Endodermal cell (in vitro differentiated cells): ENCODE measurements at places on chromosomes 1 and 21. TPM values are rescaled to one million over a fixed set of nuclear protein-coding genes. Genes with fewer than 3 reads are reported as not detected.
A peak's percentile ranks its signal among the peaks of the same experiment; 100 is the strongest.

DNA sequence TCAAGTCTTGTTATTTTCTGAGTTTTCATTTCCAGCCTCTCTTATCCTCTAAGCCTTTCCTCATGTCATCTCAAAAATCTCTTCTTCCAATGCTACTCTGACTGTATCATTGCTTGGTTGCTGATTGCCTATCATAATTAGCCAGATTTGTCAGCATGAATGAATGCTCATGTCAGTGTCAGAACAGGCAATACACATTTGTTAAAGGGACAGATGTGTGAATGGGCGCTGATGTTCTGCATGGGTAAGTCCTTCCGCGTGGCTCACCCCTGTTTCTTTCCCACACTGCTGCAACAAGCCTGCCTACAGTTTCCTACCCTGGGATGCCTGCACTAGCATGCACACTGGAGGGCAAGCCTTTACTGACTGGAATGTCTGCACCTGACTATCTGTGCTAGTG lies 100.6 kb downstream of the RHOU start:
- no peak overlapping the region for H3K27ac ChIP-seq
- no peaks in the 10 kb centered on the region for H3K27me3 ChIP-seq
- no peak overlapping the region for H3K4me3 ChIP-seq
- H3K4me1 ChIP-seq, result peaks cover 14% of the 10 kb centered on the region
- H3K36me3 ChIP-seq, result no peaks in the 10 kb centered on the region

DNA sequence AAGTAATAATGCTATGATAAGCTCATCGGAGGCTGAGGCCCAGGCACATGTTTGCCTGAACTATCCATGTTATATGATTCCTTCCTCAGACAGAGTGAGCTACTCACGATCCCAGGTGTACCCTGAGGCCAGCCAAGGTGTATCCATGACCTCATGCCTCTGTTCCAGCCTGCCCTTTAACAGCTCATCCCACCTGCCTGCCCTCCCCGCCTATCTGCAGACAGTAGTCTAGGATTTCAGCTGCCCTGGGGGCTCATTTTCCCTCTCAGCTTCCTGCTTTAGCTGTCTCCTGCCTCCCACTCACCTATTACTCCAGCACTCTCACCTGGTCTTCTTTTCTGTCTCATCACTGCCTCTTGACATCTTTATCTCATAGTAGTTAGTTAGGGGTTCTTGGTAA lies 1.9 kb upstream of the IL24 start:
- H3K27me3 ChIP-seq, result no peaks in the 10 kb centered on the region
- H3K27ac ChIP-seq, result no peak overlapping the region
- DNase-seq, result no peak
- no peaks in the 10 kb centered on the region for H3K4me1 ChIP-seq
- no peaks in the 10 kb centered on the region for H3K36me3 ChIP-seq
- H3K4me3 ChIP-seq, result no peak overlapping the region

GRCh38 chr1:78091215-78091813 lies 45.5 kb downstream of the GIPC2 start:
- H3K36me3 ChIP-seq, result no peaks in the 10 kb centered on the region
- H3K27ac ChIP-seq, result no peak overlapping the region
- H3K4me3 ChIP-seq, result no peak overlapping the region
- DNase-seq, result peak; percentile 73

- no peaks in the 10 kb centered on the region for H3K27me3 ChIP-seq
- no peak for DNase-seq
- H3K36me3 ChIP-seq, result peaks cover 12% of the 10 kb centered on the region
- H3K4me1 ChIP-seq, result no peaks in the 10 kb centered on the region
- no peak overlapping the region for H3K4me3 ChIP-seq
These were observed 90.5 kb downstream of the PRDM2 start for GRCh38 chr1:13790290-13791030.

- H3K4me3 ChIP-seq, result no peak overlapping the region
- H3K27me3 ChIP-seq, result no peaks in the 10 kb centered on the region
- no peaks in the 10 kb centered on the region for H3K4me1 ChIP-seq
- DNase-seq, result no peak
- no peak overlapping the region for H3K27ac ChIP-seq
These were observed 88.6 kb downstream of the ZBTB18 start for GRCh38 chr1:244139655-244140054.

- H3K4me1 ChIP-seq, result peaks cover 5% of the 10 kb centered on the region
- peaks cover 22% of the 10 kb centered on the region for H3K27me3 ChIP-seq
- H3K4me3 ChIP-seq, result peak within 1 kb of the TSS; percentile 85
These were observed at the start of gene ERO1B for GRCh38 chr1:236281654-236282424. Gene ERO1B, minus strand, starts transcription at chr1:236281958. Its CDS starts 175 bp downstream, at chr1:236281783.

- no peak for DNase-seq
- no peaks in the 10 kb centered on the region for H3K4me1 ChIP-seq
- H3K27ac ChIP-seq, result no peak overlapping the region
- H3K36me3 ChIP-seq, result peaks cover 38% of the 10 kb centered on the region
- H3K27me3 ChIP-seq, result no peaks in the 10 kb centered on the region
These were observed 85.5 kb downstream of the CLIC4 start for GRCh38 chr1:24830680-24831272.

The TINAGL1 gene
- total RNA-seq, result 2.6 and 3.4 TPM in 2 replicates

DNA sequence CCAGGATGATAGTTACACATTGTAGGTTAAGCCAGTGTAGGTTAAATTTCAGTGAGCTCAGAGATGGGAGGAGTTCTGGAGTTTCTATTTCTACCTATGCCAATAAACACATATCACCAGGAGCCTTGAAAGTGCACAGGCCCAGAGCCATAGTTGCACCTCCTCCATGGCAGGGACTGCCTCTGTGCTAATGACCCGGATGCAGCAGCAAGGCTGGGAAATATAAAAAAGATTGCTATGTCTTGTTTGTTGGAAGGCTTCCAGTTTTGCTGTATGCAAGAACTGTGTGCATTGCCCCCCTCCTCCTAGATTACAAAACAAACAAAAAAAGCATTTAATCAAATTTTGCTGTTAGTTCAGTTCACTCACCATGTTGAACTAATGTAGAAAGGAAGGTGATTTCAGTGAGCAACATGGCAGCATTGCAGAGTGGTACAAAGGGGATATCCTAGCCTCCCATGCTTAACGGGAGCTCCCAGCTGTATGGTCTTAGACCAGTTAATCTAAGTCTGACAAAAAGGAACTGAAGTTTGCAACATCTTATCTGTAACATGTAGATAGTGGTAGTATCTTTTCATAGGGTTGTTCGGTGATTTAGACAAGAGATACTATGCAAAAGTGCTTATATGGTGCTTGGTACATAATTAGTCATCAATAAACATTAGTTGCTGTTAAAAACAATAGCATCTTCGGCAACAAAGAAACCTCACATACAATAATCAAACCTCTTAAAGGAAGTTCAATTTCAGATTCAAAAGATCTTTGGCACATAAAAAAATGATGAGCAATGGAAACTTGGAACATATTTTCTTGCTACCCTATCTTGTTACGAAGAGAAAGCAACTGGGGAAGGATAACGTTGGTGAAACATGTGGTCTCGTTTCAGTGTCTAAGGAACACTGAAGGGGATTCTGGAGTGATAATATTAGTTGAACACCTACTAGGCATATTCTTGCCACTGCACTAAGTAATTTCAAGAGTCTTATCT lies 309.5 kb downstream of the ASTN1 start:
- H3K36me3 ChIP-seq, result no peaks in the 10 kb centered on the region
- no peaks in the 10 kb centered on the region for H3K27me3 ChIP-seq
- no peak for DNase-seq
- no peak overlapping the region for H3K27ac ChIP-seq
- H3K4me1 ChIP-seq, result peaks cover 3% of the 10 kb centered on the region

The FCMR gene
- total RNA-seq, result not detected in 2 replicates

DNA sequence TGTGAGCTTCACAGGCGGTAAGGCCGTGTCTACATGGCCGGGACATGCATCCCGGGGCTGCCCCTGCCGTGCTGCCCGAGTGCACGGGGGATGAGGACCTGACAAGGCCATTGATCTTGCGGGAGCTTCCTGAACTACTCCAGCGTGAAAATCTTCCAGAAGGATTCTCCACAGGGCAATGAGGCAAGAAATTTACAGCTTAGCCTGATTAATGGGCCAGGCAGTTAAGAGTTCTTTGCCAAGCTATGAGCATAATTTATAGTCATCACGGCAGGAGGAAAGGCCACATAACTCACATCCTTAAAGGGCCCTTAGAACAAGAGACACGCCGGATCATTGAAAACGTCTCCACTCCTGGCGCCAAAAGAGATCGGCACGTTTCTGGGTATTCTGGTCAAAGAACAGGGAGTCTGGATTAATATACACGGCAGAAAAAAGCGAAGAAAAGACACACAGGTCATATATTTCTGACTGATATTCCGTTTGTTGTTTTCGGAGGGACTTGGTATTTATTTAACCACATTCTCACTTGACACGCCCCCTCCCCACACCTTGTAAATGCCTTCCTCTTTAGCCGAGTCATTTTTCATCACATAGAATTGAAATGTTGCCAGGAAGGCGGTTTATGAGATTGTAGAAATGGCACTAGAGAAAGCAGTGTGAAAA lies 180.5 kb downstream of the DYRK1A start:
- no peak overlapping the region for H3K4me3 ChIP-seq
- peak; percentile 51 for DNase-seq
- H3K27ac ChIP-seq, result no peak overlapping the region
- H3K27me3 ChIP-seq, result no peaks in the 10 kb centered on the region

GRCh38 chr1:164320790-164321731 lies 237.9 kb upstream of the PBX1 start:
- DNase-seq, result peak; percentile 83
- H3K36me3 ChIP-seq, result no peaks in the 10 kb centered on the region
- H3K4me1 ChIP-seq, result no peaks in the 10 kb centered on the region
- peaks cover 34% of the 10 kb centered on the region for H3K27me3 ChIP-seq
- peak overlapping the region; percentile 74 for H3K4me3 ChIP-seq

DNA sequence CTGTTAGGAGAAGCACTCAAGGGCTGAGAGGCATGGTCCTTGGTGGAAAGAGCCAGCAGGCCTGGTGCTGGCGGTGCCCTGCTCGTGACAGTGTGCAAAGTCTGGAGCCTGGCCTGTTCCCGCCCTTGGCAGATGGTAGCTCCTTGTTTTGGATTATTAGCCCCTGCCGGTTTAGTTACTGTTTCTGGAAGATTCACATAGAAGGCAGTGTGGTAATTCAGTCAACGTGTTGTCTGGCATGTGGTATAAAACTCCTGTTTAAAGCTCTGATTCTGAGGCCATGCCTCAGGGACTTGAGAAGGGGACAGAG lies 6.8 kb downstream of the PKNOX1 start:
- no peaks in the 10 kb centered on the region for H3K4me1 ChIP-seq
- no peaks in the 10 kb centered on the region for H3K27me3 ChIP-seq
- no peak for DNase-seq
- H3K4me3 ChIP-seq, result no peak overlapping the region

DNA sequence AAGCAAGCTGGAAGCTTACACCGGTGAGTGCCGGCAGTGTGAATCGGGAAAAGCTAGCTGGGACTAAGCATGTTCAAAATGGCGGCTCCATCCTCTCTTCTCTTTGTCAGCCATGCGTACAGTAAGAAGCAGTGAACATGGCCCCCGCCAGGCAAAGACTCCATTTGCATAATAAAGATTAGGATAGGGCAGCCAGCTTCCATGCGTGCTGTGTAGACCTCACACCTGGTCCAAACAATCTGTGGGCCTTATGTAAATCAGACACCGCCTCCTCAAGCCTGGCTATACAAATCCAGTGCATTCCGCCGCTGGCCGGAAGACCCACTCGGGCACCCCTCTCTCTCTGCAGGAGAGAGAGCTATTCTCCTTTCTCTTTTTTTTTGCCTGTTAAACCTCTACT lies 150.3 kb downstream of the TIAM1 start:
- peaks cover 12% of the 10 kb centered on the region for H3K36me3 ChIP-seq
- H3K27ac ChIP-seq, result no peak overlapping the region
- peaks cover 5% of the 10 kb centered on the region for H3K4me1 ChIP-seq
- no peak overlapping the region for H3K4me3 ChIP-seq
- H3K27me3 ChIP-seq, result peaks cover 31% of the 10 kb centered on the region
- no peak for DNase-seq

- H3K27me3 ChIP-seq, result no peaks in the 10 kb centered on the region
- H3K36me3 ChIP-seq, result no peaks in the 10 kb centered on the region
- no peak overlapping the region for H3K27ac ChIP-seq
These were observed 291.6 kb downstream of the PLPP3 start for GRCh38 chr1:56287721-56288120.

- DNase-seq, result no peak
- peaks cover 95% of the 10 kb centered on the region for H3K27me3 ChIP-seq
- H3K4me1 ChIP-seq, result no peaks in the 10 kb centered on the region
- no peak overlapping the region for H3K27ac ChIP-seq
- H3K36me3 ChIP-seq, result no peaks in the 10 kb centered on the region
These were observed 6.4 kb upstream of the C1orf21 start for GRCh38 chr1:184380468-184380867.

GRCh38 chr21:27363719-27364477 lies 397.0 kb upstream of the ADAMTS5 start:
- H3K4me1 ChIP-seq, result no peaks in the 10 kb centered on the region
- no peak for DNase-seq
- no peaks in the 10 kb centered on the region for H3K36me3 ChIP-seq
- no peak overlapping the region for H3K4me3 ChIP-seq
- H3K27me3 ChIP-seq, result no peaks in the 10 kb centered on the region

The AMY1A gene
- not detected in 3 replicates for total RNA-seq

- no peaks in the 10 kb centered on the region for H3K36me3 ChIP-seq
- H3K4me1 ChIP-seq, result no peaks in the 10 kb centered on the region
- DNase-seq, result no peak
These were observed 204.2 kb downstream of the CAMTA1 start for GRCh38 chr1:6989212-6990159.
